ENCODE measurements at places on chromosomes 6 and 20.

DNA sequence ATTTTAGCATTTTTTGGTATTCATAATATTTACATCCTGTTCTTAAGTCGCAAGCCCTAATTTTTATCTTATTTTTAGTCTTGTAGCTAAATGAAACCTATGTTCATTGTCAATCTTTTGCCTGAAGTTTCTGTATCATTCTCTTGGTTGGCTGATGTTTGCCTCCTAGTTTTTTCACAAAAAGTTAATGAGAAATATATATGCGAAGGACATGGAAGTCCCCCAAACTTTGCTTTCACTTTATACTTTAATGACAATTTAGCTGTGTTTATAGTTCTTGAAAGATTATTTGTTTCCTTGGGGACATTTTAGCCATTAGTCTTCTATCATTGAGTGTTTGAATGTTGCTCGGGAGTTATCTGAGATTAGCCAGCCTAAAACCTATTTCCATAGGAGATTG is 118.2 kb downstream of the COL19A1 start:
- DNase-seq: no peak

- DNase-seq: no peak
Observed at GRCh38 chr20:51312480-51312783, 230.1 kb downstream of the NFATC2 start.

- no peak for DNase-seq
Observed at GRCh38 chr20:15139522-15139921, 802.1 kb upstream of the FLRT3 start.

DNA sequence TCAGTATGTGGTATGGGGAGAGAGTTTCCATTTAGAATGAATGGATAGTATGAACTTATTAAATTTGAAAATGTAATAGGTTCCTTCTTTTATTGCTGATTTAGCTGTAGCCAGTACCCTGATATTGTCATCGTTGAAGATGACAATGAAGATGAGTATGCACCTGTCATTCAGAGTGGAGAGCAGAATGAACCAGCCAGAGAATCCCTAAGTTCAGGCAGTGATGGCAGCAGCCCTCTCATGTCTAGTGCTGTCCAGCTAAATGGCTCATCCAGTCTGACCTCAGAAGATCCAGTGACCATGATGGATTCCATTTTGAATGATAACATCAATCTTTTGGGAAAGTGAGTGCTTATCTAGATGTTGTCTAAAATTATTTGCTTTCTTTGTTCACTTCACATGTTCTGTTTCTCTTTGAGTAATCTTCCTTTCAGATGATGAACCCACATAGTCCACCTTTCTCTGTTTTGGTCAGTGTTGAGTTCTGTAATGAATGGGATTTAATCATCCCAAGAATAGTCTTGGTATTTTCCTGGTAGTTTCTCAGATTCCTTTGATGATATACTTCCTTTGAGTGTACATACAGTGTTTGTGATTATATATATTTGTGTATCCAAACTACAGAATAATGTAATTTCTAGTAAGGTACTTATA is 23.3 kb downstream of the HSF2 start:
- no peak for DNase-seq

- DNase-seq: peak; percentile 77
Observed at GRCh38 chr20:41137614-41138474, 501 bp downstream of the PLCG1 start.

GRCh38 chr6:39256294-39256940 is 27.1 kb upstream of the KCNK5 start:
- no peak for DNase-seq

GRCh38 chr6:16205377-16206144 is 32.8 kb upstream of the GMPR start:
- DNase-seq: no peak

- no peak for DNase-seq
Observed at GRCh38 chr6:157741948-157742556, 81.0 kb upstream of the SNX9 start.
